ENCODE measurements at places on chromosomes 7 and 10.

GRCh38 chr10:109866995-109867635 lies 56.2 kb downstream of the XPNPEP1 start:
- DNase-seq, result no peak

DNA sequence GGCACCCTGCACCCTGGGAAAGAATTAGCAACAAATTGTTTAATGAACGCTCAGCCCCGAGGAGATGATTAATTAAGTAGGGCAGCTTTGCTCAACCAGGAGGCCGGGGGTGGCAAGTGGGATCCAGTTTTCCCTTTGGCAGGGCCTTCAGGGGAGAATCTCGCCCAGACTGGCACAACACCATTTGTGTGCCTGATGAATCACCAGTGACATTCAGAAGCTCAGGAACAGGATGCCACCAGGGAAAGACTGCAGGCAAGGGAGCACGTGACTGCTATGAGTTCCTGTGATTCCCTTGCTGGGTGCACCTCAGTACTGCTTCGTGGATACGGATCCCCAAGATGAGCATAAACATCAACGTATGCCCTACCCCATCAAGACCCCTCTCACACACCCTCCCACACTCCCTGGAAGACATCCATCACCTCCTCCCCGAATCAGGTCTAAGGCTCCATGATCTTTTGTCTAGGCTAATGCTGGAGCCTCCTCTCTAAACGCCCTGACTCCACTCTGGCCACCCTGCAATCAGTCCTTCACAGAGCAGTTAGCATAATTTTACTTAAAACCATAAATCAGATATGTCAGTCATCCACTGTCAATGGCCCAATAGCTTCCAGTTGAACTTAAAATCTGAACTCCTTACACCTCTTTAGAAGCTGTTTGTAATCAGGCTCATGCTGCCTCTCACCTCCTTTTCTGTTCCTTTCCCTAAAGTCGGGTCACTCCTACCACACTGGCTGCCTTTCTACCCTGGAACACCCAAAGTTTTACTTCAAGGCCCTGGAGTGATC lies 109.2 kb upstream of the AGK start:
- no peak for DNase-seq

DNA sequence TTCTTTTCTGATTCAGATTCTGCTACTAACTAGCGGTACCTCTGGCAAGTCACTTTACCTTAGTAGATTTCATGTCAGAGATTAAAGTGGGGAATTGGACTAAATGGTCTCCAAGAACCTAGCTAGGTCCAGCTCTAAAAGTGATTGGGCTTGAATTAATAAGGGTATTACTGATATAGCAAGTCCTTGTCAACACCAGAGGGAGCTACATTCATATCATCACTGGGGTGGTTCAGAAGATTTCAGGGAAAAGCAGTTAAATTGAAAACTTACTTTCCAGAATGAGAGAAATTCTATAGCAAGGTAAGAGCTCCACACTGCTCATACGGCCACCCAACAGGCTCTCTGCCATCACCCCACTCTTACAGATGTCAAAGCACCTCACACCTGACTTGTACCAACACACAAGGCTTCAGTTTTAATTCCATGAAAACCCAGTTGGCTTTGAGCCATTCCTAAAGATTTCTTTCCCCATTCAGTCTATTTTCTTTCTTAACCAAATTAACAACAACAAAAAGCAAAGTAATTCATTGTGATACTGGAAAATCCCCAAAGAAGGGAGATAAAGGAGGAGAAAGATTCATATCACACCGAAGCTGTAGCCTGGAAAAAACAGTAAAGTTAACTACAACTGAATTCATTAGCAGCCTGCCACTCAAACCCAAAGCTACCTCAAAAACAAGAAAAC lies 38.0 kb upstream of the SPOCK2 start:
- DNase-seq, result no peak

DNA sequence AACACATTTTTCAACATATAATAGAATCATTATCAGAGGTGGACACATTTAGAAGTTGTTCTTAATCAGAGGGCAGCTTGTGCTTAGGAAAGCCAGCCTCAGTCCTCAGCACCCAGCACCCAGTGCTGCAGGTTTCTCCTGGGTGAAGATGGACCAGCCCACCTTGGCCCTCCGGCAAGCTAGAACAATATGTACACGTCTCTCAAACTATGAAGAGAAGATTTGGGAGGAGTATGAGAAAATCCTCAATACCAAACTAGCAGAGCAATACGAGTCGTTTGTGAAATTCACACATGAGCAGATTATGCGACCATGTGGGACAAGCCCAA lies 13.5 kb upstream of the RALA start:
- DNase-seq, result no peak

- no peak for DNase-seq
Measured at GRCh38 chr7:77338260-77338659, 77.9 kb downstream of the GSAP start.

DNA sequence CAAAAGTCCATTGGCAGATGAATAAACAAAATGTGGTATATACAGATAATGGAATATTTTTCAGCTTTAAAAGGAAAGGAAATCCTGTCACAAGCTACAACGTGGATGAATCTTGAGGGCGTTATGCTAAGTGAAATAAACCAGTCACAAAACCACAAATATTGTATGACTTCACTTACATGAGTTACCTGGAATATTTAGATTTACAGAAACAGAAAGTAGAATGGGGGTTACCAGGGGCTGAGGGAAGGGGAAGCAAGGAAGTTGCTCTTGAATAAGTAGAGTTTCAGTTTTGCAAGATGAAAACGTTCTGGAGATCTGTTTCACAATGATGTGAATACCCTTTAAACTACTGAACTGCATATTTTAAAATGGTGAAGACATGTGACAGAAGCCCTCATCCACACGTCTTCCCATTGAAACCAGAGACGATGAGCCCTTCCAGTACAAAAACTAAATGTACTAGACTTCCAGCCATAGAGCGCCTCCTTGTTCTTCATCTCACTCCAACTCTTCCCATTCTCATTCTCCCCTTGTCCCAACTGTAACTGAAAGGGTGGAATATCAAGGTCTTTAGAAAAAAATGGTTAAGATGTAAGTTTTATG lies 62.4 kb downstream of the MICU1 start:
- DNase-seq, result no peak

GRCh38 chr10:124677749-124678556 lies 66.2 kb downstream of the FAM53B start:
- DNase-seq, result no peak

- DNase-seq, result no peak
Measured at GRCh38 chr7:23335621-23336020, 36.5 kb downstream of the MALSU1 start.

GRCh38 chr7:144725070-144725469 lies 110.8 kb downstream of the TPK1 start:
- DNase-seq, result no peak

- no peak for DNase-seq
Measured at GRCh38 chr10:131834152-131834810, 66.5 kb upstream of the PPP2R2D start.

DNA sequence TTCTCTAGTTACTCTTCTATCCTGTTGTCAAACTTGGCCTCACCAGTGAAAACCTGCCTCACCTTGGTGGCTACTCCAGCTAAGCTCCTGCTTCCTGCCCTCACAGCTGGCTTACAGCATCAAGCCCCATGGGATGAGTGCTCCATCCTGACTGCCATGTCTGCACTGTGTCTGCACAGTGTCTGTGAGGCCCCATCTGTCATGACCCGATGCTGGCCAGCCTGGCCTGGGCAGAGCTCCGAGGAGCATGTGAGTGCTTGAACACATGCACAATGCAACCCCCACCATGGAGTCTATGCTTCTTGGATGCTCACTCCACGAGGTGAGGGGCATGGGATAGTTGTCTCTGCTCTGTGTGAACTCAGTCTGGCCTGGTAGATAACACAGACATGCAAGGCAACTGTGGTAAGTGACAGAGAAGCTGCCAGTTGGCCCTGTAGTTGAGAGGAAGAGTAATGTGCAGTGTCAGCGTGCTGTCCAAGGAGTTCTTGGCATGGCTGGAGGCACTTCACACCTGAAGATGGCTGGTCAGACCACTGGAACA lies 207.1 kb upstream of the ZNF32 start:
- no peak for DNase-seq

DNA sequence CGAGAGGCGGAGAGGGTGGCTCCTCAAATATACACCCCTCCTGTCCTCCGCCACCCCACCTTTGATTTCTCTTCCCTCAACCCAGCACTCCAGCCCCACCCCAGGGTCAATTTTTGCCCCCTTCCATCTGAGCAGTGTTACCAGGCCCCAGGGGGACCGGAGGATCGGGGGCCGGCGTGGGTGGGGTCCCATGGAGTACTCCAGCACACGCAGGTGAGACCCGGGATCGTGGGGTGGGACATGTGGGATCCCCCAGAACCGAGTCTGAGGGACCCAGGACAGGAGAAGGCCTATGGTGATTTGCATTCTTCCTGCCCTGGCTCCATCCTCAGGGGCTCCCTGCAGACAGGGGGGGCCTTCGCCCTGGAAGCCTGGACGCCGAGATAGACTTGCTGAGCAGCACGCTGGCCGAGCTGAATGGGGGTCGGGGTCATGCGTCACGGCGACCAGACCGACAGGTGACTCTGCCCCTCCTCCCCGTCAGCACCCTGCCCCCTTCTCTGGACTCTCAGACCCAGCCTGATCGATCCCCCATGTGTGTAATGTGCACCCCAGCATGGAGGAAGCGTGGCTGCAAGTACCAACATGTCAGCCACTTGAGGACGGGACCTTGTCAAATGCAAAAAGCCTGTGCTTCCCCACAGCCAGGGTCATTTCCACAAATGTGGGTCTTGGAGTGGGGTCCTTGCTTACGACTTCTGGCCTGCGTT lies 744 bp downstream of the TRIP6 start:
- DNase-seq, result no peak

DNA sequence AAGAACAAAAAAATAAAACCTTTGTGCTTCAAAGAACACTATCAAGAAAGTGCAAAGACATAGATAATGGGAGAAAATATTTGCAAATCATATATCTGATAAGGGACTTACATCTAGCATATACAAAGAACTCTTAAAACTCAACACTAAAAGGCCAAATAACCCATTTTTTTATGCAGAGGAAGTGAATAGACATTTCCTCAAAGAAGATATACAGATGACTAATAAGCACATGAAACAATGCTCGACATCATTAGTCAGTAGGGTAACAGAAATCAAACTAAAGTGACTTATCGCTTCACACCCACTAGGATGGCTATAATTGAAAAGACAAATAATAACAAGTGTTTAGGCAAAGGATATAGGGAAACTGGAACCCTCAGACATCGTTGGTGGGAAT lies 78.0 kb downstream of the MALSU1 start:
- DNase-seq, result no peak

DNA sequence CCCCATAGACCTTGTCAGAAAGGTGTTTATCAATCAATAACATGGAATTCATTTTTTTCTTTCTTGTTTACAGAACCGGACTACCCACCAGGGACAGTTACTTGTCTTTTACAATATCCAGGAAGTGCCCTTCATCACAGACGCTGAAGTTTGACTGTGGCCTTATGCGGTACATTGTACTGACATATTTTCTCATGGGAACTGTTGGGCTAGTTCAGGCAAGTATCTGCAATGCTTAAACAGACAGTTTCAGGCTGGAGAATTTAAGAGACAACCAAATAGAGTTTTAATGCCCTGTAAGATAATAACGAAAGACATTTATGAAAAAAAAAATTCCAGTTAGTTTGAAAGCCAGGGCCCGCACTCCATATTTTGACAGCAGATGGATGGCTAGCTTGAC lies 246.4 kb downstream of the GATA3 start:
- DNase-seq, result no peak

- DNase-seq, result no peak
Measured at GRCh38 chr7:51299391-51300133, 17.0 kb downstream of the COBL start.

DNA sequence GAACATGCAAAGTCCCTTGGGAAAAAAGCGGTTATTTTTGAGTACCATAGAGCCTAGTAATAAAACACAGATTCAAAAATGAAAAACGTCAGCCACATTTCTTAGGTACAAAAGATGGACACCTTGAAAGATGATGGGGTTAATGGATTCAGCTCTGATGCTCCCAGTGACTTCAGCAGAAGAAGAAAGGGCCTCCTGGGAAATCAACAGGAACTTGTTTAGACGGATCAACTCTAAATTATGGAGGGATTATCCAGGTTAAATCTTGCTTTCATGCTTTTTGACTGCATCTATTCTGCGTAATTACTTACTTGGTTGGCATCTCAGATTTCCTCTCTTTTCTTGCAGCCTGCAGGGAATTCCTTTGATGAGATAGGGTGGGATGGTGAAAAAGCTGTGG lies 82.5 kb downstream of the TMEM178B start:
- DNase-seq, result no peak

- DNase-seq, result peak; percentile 16
Measured at GRCh38 chr7:38796626-38797501, 112.1 kb downstream of the VPS41 start.

- DNase-seq, result no peak
Measured at GRCh38 chr7:120856198-120856597, 1.7 kb downstream of the TSPAN12 start.

- DNase-seq, result no peak
Measured at GRCh38 chr10:72087392-72087968, 871 bp downstream of the SPOCK2 start.

DNA sequence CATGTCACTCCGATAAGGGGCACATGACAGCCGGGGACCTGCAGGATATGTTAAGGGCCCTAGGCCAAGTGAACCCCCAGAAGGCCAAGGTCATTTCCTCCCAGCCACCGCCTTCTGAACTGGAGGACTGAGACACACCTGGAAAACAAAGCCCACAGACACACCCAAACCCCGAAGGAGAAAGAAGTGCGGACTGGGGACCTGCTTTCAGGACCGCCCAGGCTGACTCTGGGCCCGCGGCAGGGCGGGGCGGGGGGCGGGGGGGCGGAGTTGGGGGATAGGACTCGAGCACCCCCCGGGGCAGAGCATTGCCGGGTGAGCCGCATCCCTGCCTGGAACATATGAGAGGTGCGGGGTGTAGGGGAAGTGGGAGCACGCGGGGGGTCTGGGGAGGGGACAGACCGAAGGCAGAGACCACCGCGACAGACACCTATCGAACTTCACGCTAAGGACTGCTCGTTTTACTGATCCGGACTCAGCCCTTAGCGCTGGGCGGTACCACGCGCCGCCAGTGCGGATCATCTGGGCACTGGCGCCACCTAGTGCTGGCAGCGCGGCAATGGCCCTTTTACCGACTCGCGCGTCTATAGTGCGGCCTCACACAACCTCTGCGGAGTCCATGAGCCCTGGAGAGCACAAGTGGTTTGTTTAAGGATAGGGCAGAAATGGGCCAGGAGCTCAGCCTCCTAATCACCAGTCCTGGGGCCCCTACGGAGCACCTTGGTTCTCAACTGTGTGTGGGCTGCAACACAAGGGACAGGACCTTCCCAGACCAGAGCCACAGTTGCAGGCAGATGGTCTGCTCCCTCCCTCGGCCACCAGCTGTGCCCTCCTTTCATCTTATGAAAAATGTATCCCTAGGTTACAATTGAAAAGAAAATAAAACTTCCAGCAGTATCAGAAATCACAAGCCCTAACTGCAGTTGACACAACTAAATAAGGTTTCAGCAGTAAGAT lies 157.6 kb downstream of the HERPUD2 start:
- DNase-seq, result peak; percentile 37

- DNase-seq, result no peak
Measured at GRCh38 chr7:22672846-22673680, 53.9 kb upstream of the IL6 start.

Data from stimulated activated CD8-positive, alpha-beta memory T cell treated with anti-CD3 and anti-CD28 coated beads, Interleukin-4, amount 100 ng/mL, for 4 hours (primary cell).